ENCODE measurements at places on chromosomes 1 and 21.
A peak's percentile ranks its signal among the peaks of the same experiment; 100 is the strongest.

DNA sequence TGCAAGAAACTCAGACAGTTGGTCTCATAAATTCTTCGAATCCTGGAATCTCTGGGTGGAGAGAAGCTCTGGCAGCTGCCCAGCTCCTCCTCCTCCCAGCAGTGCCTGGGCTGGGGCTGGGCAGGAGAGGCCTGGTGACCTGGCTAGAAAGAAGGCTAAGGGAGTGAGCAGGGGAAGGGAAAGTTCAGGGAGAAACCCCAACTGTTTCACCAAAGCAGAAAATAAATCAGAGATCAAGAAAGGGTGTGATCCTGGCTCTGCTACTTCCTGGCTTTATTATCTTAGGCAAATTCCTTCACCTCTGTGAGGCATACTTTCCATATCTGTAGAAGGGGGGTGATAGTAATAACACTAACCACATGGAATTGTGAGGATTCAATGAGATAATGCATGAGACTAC, 8.8 kb upstream of the COL16A1 start:
- DNase-seq, result no peak

DNA sequence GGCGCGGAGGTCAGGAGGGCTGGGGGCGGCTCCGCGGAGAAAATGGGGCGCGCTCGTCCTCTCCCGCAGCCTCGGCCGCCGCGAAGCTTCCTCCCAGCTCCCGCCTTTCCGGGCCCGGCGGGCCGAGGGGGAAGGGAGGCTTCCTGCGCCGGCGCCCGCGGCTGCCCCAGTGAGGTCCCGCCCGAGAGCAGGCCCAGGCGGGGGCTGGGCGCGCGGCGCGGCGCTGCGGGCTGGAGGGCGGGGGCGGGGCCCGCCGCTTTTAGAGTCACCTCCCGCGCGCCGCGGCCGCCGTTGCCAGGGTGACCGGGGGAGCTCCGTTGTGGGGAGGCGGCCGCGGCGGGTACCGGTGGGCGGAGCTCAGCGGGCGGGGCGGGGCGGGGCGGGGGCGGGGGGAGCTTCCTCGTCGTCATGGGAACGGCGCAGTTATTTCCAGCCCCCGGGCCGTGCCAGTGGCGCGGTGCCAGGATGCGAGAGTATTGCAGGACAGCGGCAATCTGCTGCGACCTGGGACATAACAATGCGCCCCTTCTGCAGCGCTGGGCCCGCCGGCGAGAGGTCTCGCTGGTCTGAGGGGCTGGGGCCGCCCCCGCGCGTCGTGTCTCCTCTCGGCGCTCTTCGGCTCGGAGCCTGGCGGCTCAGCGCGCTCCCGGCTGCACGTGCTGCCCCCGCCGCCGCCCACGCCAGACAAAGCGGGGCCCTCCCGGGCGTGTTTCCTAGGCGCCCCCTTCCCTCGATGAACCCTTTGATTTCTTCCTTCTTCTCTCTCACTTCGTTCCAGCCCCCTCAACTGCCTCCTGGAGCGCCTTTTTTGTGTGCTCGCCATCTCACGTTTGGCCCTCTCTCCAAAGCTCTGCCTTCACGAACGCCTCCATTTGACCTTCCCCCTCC, 16.9 kb downstream of the IER5 start:
- peak; percentile 89 for DNase-seq

DNA sequence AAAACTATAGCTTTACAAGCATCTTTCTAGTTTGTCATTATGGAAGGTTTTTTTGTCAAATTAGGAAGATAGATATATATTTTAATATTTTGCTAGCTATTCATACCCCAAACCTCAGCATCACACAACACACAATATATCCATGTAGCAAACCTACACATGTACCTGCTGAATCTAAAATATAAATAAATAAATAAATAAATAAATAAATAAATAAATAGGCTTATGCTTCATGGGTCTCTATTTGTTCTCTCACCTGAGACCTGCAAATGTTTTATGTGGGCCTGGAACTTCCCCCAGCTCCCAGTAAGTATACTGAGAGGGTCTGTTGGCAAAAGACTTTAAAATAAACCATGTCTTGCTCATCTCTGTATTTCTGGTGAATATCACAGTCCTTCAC, 147.4 kb upstream of the BEND5 start:
- DNase-seq, result no peak

- no peak for DNase-seq
Measured at GRCh38 chr1:208709981-208710380, 465.8 kb upstream of the PLXNA2 start.

DNA sequence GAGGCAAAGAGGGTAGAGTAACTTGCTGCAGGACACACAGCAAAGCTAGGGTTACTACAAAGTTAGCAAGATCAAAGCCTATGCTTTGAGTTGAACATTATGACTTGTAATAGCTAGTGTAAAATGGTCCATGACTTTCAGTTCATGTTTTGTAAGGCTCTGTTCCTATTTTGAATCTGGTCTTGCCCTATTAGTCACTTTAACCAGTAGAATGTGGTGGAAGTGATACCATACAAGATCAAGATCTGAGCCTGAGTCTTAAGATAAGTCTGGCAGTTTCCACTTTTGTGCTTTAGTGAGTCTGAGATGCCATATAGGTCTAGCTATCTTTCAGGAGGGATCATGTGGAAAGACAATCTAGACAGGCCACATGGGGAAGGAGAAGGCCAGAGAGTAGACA, 282.1 kb upstream of the BRINP3 start:
- DNase-seq, result no peak

DNA sequence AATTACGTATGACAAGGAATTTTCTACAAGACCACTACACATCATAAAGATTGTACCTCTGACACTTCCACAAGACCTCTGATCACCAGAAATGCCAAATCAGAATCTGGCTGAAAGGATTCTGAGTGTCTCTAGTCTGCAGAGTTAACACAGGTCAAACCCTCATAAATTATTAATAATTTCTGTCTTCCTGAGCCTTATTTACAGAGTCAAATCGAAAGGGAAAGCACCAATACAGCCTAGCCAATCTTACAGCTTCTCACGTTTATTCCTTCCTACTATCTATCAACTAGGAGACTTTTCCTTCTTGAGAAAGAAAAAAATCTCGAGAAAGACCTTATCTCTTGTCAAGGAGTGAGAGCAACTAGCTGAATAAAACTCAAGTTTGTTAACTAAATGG, 2151.6 kb downstream of the MRPL39 start:
- DNase-seq, result no peak

GRCh38 chr21:45014747-45015468, 59.5 kb upstream of the ADARB1 start:
- no peak for DNase-seq

- no peak for DNase-seq
Measured at GRCh38 chr1:217562229-217562878, 68.5 kb downstream of the GPATCH2 start.

DNA sequence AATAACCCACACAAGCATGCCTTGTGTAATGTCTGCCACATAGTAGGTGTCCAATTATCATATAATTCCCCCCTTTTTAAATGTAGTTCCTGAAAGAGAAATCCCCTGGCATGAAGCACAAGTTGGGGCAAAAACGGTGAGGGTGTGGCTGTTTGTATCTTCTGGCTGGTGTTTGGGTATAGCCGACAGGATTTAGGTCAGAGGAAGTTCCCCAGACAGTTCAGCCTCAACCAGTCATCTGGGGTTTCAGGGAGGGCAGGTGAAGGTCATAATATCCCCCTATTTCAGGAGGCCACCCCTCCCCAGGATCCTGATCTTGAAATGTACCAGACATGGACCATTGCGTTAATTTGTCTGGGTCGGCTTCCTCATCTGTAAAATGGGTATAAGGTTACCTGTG, 29.1 kb upstream of the JUN start:
- peak; percentile 66 for DNase-seq

GRCh38 chr1:63046539-63046938, 262.6 kb downstream of the ATG4C start:
- no peak for DNase-seq

GRCh38 chr1:234486858-234487840, 8.2 kb upstream of the TARBP1 start:
- no peak for DNase-seq

DNA sequence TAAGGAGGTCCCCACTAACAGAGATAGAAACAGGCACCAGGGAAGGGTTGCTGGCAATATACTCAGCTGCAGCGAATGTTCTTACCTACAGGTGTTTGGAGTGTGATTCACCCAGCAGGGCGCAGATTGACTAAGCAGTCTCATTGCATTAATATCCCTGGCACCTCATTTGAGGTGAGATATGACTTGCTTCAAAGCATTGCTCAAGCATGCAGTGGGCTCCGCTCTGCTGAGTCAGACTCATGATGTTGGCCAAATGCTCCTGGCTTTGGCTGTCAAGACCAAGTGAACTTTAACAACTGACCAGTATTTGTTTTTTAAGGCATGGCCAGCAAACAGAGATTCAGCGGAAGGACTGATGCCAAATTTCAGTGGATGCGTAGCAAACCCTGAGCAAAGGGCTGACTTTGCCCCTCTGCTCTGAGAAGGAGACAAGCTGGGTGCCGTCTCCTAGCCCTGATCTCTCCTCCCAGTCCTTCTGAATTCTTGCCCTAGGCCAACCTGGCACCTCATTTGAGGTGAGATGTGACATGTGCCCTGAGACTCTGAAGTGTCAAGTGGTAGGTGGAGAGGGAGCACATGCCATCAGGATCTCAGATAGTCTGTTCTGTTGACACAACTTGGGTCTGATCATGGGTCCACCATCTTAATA, 187.1 kb upstream of the COA6 start:
- DNase-seq, result no peak

- DNase-seq, result no peak
Measured at GRCh38 chr21:41948078-41948895, 5.5 kb downstream of the C2CD2 start.

- no peak for DNase-seq
Measured at GRCh38 chr1:54404939-54405897, 976 bp downstream of the SSBP3 start.

GRCh38 chr1:175901076-175901836, 157.9 kb upstream of the TNR start:
- no peak for DNase-seq

GRCh38 chr1:86191958-86192357, 35.4 kb upstream of the COL24A1 start:
- DNase-seq, result no peak

DNA sequence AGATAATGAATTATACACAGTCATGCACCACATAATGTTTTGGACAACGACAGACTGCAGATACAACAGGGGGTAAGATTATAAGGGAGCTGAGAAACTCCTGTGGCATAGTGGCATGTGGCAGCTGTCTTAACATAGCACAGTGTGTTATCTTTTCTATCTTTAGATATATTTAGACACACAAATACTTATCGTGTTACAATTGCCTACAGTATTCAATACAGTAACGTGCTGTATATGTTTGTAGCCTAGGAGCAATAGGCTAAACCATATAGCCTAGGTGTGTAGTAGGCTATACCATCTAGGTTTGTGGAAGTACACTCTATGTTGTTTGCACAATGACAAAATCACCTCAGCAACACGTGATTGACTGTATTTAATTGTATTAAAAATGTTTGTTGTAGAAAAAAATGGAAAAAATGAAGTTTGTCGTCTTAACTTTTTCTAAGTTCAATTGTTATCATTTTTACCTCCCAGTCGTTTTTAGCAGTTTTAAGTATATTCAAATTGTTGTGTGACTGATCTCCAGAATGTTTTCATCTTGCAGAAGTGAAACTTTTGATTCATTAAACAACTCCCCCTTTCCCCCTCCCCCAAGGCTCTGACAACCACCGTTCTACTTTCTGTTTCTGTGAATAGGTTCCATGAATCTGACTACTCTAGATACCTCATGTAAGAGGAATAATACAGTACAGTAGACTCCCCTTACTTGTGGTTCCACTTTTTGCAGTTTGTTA, 351.0 kb upstream of the B3GALT2 start:
- DNase-seq, result peak; percentile 24

DNA sequence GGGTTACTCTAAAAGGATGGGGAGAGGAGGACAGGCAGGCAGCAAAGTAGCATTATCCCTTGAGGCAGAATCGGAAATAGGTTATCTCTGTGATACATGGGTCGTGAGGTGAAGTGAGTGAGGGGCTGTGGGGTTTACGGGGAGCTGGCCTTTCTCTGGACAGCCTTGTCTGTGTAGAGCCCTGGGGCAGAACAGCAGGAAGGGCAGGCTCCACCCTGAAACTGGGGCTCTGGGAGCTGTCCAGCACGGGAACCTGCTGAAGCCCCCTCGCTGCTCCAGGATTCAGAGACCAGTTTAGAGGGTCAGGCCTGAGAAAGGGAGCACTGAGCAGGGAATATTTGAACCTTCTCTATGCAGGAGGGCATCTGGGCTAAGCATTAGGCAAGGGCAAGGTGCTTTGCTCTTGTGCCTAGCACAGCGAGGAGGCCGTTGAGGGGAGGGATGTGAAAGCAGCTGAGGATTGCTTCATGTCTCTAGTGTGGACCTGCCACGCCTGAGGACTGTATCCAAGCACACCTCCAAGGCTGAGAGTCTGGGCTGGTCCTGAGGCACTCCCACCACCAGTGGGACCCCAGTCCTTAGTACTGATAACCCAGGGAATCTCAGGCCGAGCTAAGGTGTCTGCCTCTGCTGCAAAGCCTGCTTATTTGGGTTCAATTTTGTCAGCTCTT, 55.8 kb downstream of the NAV1 start:
- no peak for DNase-seq

DNA sequence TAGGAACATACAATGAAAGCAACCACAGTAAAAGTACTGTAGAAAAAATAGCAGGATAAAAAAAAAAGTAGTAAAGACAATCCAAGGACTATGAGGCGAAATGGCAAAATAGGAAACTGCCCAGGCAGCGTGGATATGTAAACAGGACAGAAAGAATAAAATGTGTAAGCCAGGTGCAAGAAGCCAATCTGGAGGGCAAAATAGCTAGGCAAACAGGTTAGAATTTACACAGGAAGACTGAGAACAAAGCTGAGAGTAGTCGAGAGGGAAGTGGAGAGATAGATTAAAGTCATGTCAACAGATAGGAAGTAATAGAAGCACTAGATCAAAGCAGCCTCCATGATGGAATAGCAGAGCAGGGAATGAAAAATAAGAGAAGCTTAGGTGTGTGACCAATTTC, 124.2 kb upstream of the B3GALT2 start:
- no peak for DNase-seq

DNA sequence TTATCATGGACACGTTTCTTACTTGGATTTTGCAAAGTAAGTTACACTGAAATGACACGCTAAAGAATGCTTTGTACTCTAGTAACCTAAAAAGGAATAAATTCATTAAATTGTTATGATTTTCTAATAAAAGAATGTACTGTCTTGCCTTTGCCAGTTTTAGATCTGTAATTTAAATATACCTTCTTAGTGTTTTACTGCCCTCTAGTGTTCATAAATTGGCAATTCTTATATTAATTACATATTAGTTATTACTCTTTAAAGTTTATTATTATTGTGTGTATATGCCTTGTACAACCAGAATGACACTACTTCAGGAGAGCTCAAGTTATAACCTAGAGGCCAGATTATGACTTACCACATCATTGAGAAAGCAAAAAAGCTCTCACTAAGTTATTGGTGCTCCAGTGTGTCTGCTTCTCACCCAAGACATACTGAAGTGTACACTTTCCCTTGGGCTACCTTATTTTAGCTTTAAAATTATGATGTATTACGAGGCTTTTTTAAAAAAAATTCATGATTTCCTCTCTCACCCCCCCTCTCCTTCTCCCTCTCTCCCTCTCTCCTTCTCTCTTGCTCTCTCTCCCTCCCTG, 169.9 kb downstream of the HS2ST1 start:
- no peak for DNase-seq

GRCh38 chr1:14565090-14565489, 33.4 kb upstream of the KAZN start:
- DNase-seq, result no peak

- DNase-seq, result no peak
Measured at GRCh38 chr1:184562806-184563205, 176.0 kb downstream of the C1orf21 start.
